ENCODE measurements at places on chromosomes 3 and 15.

GRCh38 chr3:87101861-87102625 lies 111.1 kb upstream of the VGLL3 start:
- no peak for DNase-seq

DNA sequence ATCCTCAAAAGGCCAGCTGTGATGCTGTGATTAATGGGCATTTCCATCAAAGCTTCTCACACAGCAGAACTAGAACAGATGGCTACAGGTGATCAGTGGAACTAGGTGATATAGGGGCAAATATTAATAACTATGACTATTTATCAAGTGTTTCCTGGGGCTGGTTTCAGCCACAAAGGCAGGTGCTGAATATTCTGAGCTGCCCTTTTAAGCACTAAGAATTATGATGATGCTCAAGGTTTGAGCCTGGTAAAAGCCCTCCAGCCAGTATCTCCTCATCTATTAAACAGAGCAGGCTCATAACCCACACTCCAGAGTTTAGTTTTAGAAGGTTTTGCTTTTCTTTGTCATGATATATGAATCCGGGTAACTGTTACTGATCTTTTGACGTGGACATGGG lies 129.5 kb upstream of the ACP3 start:
- no peak for DNase-seq

GRCh38 chr3:115293321-115293720 lies 146.2 kb upstream of the ZBTB20 start:
- no peak for DNase-seq

DNA sequence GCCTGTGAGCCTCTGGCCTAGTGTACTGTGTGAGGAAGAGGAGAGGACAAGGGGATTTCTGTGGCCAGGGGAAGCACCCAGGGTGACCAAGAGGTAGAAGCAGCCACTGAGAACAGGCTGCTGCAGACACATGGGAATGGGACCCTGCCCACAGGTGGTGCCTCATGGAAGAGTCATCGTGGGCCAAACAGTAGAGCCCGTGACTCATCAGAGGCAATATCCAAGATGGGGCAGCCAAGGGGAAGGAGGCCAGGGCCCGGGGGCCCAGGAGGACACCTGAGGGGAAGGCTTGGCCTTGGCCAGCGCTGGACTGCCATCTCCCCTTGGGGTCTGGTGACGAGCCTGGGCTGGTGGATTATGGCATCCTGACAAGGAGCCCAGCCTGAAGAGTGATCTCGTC lies 275.0 kb upstream of the LYSMD4 start:
- DNase-seq, result peak; percentile 70

- DNase-seq, result no peak
Observed at GRCh38 chr3:143421556-143421955, 302.0 kb downstream of the CHST2 start.

DNA sequence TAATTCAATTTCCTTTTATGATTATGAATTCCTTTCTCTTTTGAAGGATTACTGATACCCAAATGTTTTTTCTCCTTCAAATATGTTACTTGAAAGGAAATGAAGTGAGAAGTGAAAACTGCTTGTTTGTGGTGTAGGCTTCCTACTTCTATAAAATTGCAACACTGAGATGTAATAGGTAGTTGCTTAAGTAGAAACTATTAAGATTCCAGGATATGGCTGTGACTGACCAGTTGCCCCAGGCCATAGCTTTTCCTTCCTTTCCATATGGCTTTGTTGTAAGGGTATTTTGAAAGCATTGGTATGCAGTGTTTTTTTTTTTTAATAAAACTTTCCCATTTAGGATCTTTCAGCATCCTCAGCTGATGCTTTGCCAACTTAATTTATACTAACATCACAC lies 28.5 kb downstream of the DNAJC13 start:
- no peak for DNase-seq

GRCh38 chr15:49610157-49610918 lies 10.3 kb downstream of the FAM227B start:
- no peak for DNase-seq

DNA sequence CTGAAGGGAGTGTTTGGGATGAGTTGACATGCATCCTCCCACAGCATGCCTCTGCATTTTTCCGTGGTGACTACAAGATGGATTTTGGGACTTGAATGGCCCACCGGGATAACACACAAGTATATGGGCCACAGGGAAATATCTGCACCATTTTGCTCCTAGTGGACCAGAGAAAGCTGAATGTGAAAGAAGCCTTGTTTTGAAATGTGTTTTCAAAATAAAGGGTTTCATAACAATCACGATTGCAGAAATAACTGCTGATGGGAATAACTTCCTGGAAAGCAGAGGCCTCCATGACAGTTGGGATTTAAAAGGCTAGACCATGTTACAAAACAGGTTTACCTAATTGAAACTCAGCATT lies 77.5 kb upstream of the PRR23C start:
- no peak for DNase-seq

GRCh38 chr3:8875836-8876235 lies 87.4 kb downstream of the RAD18 start:
- no peak for DNase-seq

- DNase-seq, result no peak
Observed at GRCh38 chr3:64207289-64208080, 17.8 kb downstream of the PRICKLE2 start.

DNA sequence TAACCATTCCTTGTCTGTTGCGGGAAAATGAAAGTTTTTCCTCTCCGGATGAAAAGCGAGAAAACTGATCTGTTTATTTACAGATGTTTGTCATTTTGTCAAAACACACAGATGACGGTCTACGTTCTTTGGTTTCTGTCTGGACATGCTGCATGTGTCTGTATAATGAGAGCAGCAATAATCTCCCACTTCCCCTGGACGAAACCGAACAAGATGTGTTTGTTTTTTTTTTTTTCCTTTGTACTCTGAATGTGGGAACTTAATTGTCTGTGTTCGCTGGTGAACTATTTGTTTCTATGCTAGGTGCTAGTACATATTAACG lies 33.6 kb downstream of the PTPRG start:
- DNase-seq, result no peak

DNA sequence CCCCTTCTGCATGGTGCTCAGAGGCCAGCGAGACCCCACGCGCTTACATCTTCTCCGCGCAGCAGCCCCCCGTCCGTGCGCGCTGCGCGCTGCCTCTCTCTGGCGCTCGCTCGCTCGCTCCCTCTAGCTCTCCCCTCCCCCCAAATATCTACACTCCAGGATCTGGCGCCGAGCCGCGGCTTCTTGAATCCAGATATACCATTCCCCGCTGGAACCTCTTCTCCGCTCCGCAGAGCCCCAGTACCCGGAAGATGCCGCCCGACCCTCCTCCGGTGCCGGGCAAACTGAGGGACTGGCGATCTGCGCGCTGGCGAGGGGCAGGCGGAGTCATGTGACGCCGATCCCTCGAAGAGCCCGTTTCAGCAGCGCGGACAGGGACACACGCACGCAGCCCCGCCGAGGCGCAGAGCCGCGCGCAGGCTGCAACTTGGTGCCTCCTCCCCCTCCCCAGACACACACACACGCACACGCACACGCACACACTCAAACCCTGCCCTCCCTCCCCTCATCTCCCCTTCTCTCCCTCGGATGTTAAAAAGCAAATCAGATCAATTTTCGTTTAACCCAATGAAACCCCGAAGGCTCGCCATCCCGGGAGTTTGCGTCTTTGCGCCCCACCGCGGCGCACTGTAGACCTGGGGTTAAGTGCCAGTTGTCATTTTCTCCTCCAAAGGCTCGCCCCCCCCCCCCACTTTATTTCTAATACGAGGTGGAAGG lies at the start of gene RASGRF1:
TSS of gene RASGRF1 (minus strand) at position 294 of the 717 bp plus-strand sequence. CDS start at position 12, 282 bp downstream.
- no peak for DNase-seq

- DNase-seq, result peak; percentile 24
Observed at GRCh38 chr15:99090938-99091337, 13.9 kb upstream of the SYNM start.

GRCh38 chr3:143975554-143976152 lies 4.0 kb downstream of the DIPK2A start:
- no peak for DNase-seq

DNA sequence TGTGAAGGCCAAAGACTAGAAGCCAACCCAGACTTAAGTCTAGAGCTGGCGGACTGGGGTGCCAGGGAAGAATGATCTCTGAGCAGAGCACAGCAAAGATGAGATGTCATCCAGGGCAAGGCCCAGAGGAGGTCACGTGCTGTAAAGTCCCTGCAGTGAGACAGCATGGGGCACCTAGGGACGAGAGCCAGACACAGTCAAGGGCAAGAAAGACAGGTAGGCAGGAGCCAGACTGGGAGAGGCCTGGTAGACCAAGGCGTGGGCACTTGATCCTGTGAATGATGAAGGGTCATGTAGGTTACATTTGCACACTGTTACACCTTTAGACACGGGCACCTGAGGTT lies 379.7 kb upstream of the PROK2 start:
- no peak for DNase-seq

GRCh38 chr3:29637068-29637467 lies 356.2 kb downstream of the RBMS3 start:
- no peak for DNase-seq

- no peak for DNase-seq
Observed at GRCh38 chr3:171783086-171783485, 27.2 kb downstream of the PLD1 start.

DNA sequence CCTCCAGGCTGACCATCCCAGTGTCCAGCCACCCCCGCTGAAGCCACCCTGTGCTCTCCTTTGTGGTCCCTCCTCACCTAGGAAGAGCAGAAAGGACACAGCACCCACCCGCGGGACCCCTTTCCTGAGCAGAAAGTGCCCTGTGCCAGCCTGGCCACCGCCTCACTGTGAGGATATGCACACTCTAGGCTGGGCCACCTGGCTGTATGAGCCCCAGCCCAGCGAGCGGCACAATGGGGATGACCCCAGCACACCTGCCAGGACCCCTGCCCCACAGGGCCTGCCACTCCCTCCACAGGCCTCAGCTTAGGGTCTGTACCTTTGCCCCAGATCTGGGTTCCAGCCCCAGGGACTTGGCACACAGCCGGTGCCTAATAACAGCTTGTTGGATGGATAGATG lies 47.9 kb upstream of the FURIN start:
- DNase-seq, result no peak

- no peak for DNase-seq
Observed at GRCh38 chr15:92322566-92323355, 70.9 kb upstream of the ST8SIA2 start.

GRCh38 chr15:62190675-62191074 lies 25.6 kb upstream of the C2CD4B start:
- DNase-seq, result no peak

DNA sequence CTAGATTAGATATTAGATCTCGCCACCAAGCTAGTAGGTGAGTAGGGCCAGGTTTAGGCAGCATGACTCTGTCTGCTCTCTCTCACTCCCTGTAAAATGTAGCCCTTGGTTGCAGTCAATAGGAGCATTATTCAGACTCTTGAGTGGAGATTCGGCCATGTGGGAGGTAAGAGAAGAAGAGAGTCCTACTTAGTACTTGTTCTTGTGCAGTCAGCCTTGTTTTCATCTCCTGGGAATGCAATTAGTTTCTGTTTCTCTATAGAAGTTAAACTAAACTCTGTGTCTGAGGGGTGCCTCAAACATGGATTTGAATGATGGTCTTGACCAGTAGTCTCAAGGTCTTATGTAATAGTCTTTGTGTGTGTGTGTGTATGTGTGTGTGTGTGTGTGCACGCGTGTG lies 229.5 kb upstream of the DPH6 start:
- no peak for DNase-seq

DNA sequence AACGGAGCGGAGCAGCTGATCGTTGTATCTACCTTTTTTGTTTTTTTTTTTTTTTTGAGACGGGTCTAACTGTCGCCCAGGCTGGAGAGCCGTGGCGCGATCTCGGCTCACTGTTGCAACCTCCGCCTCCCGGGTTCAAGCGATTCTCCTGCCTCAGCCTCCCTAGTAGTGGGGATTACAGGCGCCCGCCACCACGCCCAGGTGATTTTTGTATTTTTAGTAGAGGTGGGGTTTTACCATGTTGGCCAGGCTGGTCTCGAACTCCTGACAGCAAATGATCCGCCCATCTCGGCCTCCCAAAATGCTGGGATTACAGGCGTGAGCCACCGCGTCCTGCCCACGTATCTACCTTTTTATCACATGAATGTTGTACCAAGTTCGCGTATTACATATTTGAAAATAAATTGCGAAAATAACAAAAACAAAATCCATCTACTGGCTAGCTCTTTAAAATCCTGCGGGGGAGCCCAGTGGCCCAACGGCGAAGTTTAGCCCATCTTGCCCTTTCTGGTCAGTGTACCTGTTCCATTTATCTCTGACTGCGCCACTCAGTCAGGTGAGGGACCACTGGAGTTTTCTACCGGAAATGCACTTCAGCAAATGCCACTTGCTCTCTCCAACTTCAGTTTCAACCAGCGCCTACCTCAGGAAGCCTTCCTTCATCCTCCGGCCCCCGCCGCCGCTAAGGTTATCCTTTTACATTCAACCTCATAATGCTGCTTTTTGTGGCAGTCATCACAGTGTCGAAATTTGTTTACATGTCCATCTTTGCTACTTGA lies 1.2 kb upstream of the EIF3J start:
- no peak for DNase-seq

DNA sequence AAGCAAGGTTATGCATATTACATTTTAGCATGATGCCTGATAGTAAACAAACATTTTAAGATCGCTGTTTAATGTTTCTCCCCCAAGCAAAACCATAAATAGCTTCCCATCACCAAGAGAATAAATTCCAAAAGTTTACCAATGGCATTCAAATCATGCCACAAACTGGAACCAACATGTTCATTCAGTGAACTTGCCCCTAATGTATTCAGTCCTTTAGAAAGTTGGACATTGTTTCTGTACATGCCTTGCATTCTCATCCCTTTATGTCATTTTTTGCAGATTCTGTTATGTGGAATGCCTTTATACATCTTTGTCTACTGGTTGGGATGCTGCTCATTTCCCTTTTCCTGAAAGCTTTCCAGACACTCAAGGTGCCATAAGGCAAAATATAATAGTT lies 105.5 kb downstream of the PYDC2 start:
- DNase-seq, result no peak

- DNase-seq, result no peak
Observed at GRCh38 chr3:25542492-25543039, 114.5 kb downstream of the RARB start.

DNA sequence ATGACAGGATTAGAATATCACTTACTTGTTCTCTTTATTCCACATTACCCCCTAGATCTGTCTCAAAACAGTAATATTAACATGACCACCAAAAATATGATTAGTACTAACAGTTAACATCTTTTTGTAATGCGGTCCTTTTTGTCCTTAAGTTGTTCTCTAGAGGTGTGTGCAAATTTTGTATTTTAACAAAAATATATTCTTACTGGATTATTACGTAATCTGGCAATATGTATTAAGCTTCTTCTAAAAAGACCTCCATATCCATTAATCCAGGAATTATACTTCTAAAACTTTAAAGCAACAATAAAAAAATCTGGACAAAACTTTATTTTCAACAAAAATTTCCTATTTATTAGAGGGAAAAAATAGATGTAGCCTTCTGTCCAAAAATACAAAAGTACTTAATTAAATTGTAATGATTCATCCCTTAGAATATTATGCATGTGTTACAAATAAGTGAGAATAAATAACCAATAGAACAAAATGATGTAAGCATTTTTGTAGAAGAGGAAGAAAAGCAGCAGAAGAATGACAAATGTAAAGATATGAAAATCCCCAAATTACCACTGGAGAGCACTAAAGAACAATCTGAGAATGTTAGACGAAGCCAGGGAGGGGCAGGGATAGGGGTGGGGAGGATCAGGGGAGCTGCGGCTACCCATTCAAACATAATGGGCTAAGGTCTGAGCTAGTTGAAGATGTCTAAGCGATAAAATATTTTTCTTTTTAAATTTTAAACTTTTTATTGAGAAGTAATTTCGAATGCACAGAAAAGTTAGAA lies 945.6 kb downstream of the MCTP2 start:
- no peak for DNase-seq

GRCh38 chr3:112002096-112002971 lies 3.6 kb downstream of the TAGLN3 start:
- no peak for DNase-seq

- no peak for DNase-seq
Observed at GRCh38 chr3:167091226-167091625, 288.9 kb downstream of the ZBBX start.
